ENCODE measurements at places on chromosomes 16 and 17. TPM values are rescaled to one million over a fixed set of nuclear protein-coding genes. Genes with fewer than 3 reads are reported as not detected.

FNDC8 gene
- not detected for total RNA-seq

TBC1D3 gene
- total RNA-seq: 3.1 TPM

PLEKHM1 gene
- 84.3 TPM for total RNA-seq

CMTM2 gene
- 0.26 TPM for total RNA-seq

AGRP gene
- not detected for total RNA-seq

KRT9 gene
- not detected for total RNA-seq

BHLHA9 gene
- not detected for total RNA-seq

SLC22A31 gene
- 2.7 TPM for total RNA-seq

PRR11 gene
- 3.3 TPM for total RNA-seq

MVP gene
- total RNA-seq: 158 TPM

PRAC2 gene
- total RNA-seq: not detected

STARD3 gene
- total RNA-seq: 94.7 TPM

DNA sequence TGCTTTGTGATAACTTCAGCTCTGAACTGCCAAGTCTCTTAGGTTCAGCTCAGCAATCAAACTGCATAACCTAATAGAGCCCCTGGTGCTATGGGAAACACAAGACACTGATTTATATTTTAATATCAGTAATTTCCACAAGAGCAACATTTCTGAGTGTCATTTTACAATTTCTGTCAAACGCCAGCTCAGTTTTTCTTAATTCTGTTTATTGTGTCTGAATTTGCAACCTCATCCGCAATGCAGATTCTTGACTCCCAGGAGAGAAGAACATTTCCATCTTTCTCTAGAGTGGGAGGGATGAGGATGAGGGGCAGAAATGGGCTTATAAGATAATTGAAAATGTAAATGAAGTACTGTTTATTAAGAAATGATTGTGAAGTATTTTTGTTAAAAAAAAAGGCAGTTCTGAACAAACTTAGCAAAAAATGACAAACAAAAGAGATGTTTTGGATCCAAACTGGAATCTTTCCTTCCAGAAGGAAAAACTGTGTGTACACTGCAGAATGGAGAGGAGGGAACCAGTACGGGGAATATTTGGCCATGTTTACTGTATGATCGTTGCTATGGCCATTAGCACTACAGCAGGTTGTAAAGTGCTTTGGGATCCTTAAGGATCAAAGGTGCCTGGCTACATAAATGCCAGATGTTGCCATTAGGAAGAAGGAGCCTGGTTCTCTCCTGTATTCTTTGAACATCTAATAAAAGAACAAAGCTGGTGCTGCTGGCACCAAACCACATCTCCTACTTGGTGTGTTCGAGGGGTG lies 7.4 kb upstream of the PMFBP1 start:
- DNase-seq: no peak

GRCh38 chr16:62224646-62225209 lies 188.5 kb upstream of the CDH8 start:
- DNase-seq: no peak

GRCh38 chr17:57481910-57482391 lies 225.6 kb downstream of the MSI2 start:
- DNase-seq: no peak

GRCh38 chr17:10604521-10604920 lies 52.6 kb downstream of the MYH3 start:
- no peak for DNase-seq

DNA sequence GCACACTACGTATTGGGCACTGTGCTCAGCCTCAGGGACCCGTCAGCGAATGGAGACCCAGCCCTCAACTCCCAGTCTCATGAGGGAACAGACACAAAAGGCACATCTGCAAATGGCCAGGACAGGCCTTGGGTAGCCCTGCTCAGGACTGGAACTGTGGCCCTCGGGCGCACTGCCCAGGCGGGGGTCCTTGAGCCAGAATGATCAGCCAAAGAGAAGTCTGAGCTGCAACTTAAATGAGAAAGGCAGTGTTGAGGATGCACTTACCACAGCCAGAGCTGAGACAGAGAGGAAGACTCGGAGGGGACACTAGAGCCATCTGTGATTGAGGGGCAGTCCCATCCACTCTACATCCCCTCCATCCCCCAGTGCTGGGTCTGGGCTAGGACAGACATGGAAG lies 117.3 kb downstream of the C16orf95 start:
- DNase-seq: no peak

GRCh38 chr16:55369151-55369550 lies 45.1 kb downstream of the IRX6 start:
- DNase-seq: no peak

- DNase-seq: no peak
These were observed 21.0 kb downstream of the FBXO39 start for GRCh38 chr17:6796887-6797490.

- peak; percentile 40 for DNase-seq
These were observed 762 bp downstream of the PYCARD start for GRCh38 chr16:31201582-31202413.

DNA sequence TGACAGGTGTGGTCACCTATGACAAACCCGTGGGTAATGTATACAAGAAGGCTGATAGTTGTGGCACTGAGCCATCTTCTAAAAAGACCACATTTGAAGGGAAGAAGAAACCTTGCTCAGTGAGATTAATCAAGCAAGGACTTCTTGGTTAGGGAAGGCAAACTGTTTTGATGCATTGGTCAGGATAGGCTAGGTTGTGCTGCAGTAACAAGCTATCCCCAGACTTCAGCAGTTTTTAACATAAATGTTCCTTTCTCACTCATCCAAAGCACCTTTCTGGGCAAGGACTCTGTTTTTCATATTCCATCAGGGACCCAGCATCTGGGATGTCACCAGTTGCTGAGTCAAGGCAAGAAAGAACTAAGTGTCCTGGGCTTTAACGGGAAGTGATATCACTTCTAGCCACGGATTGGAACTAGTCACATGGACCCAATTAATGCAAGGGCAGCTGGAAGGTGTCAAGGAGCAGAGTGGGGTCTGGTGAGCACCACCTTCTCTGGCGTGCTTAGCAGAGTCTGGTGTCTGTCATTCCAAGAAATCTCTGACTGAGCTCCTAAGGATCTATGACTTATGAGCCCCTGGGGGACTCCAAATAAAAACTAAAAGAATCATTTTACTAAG lies 52.0 kb upstream of the CCL2 start:
- DNase-seq: no peak

DNA sequence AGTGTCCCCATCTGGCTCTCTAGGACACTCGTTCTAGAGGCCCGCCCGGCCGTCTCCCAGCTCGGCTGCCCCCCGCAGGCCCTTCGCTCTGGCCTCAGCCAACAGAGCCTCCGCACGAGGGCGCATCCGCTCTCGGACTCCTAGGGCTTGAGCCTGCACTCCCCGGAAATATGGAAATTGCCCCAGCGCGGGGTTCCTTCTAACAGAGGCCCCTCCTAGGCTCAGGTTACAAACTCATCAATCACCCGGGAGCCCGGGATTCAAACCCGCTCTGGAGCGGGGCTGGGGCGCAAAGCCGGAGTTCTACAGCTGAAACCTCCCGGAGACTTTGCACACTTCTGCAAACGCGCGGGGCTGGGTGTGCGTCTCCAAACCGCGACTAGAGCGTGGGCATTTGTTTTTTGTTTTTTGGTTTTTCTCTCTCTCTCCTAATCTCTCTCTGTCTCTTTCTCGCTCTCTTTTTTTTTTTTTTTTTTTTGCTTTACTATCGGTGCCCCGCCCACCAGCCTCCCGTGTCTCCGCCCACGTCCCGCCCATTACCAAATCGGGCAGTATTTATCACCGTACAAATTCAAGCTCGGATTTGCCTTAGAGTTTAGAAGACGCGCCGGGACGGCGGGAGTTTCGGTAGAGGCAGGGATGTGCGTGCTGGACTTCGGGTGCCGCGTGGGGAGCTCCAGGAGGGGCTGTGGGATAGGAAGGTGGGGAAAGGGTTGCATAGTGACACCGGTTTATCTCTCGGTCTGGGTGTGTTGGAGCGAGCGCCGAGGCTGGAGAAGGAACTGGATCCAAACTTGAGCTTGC lies 2.4 kb upstream of the FOXL1 start:
- no peak for DNase-seq

DNA sequence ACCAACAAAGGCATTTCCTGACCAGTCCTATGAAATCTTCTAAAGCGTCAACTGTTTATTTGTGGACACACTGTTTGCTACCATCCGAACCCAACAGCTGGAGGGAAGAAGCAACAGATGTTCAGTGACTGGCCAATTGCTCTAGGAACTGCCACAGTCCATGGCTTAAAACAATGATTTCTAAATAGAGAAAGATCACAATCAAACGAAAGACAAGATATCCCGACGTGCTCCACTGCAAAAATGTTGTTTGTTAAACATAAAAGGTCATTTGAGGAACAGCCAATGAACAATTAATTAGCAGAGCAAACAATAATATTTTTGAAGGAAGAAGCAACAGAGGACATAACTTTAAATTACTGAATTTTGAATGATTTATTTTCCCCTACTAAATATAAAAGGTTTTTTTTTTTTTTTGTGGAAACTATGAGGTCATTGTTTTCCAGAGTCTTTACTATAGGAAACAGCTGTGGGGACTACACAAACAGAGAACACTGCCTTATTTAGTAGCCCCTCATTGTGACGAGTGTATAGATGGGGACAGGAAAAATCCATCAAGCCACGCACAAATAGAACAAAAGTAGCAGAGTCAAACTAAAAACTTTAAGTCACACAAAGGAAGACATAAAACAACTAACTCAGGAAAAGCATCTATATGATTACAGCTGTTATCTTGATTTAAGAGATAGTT lies 17.2 kb downstream of the USP31 start:
- DNase-seq: no peak

- no peak for DNase-seq
These were observed 3.3 kb upstream of the NACA2 start for GRCh38 chr17:61594294-61594825.

DNA sequence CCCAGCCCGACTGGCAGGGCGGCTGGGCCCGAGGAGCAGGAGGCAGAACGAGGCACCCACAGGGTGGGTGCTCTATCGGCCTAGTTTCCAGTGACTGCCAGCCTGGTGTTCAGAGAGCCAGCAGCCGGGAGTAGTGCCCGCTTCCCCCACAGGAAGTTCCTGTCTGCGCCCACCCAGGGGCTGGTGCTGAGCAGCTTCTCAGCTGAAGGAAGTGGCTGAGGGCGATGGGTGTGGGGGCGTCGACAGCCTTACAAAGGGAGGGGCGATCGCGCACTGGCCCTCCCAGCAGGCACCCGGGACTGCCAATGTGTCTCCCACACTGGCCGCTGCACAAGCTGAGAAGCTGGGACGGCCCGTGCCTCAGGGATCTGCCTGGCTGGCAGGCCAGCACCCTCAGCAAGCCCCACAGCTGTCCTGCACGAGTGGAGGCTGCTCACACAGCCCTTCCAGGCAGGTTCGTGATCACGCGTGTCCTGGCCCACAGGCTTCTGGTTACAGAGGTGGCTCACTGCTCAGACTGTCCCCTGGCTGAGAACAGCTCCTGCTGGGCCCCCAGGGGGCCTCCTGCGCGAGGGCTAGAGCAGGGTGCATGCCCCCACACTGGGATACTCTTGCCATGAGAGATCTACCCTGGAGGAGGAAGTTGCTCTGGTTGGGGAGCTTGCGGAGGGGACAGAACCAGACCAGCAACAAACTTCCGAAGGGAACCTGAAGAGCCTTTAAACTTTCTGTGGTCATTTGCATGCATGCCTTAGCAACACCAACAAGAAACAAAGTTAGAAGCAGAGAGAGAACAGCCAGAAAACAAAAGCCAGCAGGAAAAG lies 2.5 kb downstream of the RNF166 start:
- peak; percentile 74 for DNase-seq

DNA sequence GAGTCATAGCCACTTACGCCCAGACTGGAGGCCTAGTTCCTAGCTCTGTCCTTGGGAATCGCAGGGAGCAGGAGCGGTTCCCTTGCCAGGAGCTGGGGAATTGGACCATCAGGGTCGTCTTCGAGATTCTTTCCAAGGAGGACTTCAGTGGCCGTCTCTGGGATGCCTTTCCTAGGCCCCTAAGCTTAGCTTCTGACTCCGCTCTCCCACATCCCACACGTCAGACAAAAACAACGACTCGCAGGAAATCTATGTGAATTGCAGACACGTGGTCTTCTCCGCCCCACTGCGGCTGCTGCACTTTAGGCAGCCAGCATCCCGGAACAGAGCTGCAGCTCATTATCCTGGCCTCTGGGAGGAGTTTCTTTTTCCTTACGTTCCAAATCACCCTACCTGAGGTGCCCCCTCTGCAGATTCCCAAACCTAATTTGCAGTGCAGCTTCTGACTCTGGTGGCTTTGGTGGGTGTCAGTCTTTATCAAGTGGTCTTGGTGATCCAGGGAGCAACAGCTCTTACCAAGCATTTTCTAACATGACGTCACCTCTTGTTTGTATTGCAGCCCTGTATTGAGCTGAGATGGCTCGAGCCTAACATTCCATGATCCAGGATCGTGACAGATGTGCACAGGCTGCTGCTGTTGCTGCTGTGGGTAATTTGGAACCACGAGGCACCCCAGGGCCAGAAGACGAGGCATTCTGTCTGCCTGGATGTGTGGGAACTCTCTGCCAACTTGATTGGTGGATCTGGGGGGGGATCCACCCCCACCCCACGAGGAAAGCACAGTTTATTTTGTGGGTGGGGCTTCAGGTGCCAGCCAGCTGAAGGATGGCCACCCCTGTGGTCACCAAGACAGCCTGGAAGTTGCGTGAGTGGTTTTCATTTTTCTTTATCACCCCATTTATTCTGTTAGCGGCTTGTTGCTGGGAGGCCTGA lies 1.1 kb downstream of the KATNB1 start:
- peak; percentile 41 for DNase-seq

DNA sequence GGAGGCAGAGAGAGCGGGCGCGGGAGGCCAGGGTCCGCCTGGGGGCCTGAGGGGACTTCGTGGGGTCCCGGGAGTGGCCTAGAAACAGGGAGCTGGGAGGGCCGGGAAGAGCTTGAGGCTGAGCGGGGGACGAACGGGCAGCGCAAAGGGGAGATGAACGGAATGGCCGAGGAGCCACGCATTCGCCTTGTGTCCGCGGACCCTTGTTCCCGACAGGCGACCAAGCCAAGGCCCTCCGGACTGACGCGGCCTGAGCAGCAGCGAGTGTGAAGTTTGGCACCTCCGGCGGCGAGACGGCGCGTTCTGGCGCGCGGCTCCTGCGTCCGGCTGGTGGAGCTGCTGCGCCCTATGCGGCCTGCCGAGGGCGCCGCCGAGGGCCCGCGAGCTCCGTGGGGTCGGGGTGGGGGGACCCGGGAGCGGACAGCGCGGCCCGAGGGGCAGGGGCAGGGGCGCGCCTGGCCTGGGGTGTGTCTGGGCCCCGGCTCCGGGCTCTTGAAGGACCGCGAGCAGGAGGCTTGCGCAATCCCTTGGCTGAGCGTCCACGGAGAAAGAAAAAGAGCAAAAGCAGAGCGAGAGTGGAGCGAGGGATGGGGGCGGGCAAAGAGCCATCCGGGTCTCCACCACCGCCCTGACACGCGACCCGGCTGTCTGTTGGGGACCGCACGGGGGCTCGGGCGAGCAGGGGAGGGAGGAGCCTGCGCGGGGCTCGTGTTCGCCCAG lies 1.2 kb upstream of the CBX4 start:
- DNase-seq: no peak

DNA sequence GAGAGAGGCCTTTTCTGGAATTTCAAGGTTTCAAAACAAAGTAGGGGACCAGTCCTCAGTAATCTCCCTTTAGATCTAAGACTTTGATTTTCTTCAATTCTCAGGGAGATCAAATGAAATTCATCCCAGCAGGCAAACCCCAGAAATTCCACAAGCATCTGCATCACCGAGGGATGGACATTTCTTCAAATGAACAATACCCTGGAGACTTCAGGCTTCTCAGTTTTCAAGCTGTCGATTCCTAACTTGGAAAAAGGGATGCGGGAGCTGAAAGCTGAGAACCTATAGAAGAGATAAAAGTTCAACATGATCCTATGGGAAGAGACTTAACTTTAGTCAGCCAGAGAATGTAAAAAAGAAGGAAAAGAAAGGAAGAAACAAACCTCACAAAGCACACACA lies 296.9 kb upstream of the CDH5 start:
- DNase-seq: no peak

Data from T-cell (primary cell).